ENCODE measurements at places on chromosomes 3 and 15. TPM values are rescaled to one million over a fixed set of nuclear protein-coding genes. Genes with fewer than 3 reads are reported as not detected.

Gene SLC38A3
- 3.1 TPM for total RNA-seq

Gene CCR5
- total RNA-seq, result not detected

GRCh38 chr3:85783291-85783690 lies 824.5 kb downstream of the CADM2 start:
- DNase-seq, result no peak

DNA sequence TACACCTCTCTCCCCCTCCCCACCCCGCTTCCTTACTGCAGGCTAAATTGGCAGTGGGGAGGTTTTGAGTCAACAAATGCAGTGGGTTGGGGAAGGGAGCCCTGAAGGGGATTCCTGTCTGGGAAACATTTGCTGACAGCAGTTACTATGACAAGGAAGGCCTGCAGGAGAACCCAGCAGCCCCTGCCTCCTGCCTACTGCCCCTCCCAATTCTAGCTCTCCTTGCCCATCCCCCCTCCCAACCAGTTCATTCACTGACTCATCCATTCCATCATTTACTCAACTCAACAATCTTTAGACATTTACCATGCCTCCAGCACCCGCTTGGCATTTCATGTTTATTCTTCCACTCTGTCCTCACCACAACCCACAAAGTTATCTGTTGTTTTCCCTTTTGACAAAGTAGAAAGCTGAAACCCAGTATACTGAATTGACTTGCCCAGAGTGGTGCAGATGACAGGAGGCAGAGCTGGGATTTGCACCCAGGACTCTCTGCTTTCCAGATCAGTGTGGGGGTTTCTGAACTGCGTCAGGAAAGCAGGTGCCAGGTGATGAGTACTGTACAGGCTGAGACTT lies 75.0 kb downstream of the MAGEF1 start:
- no peak for DNase-seq

- DNase-seq, result no peak
These were observed 72.5 kb downstream of the UMPS start for GRCh38 chr3:124802702-124803101.

DNA sequence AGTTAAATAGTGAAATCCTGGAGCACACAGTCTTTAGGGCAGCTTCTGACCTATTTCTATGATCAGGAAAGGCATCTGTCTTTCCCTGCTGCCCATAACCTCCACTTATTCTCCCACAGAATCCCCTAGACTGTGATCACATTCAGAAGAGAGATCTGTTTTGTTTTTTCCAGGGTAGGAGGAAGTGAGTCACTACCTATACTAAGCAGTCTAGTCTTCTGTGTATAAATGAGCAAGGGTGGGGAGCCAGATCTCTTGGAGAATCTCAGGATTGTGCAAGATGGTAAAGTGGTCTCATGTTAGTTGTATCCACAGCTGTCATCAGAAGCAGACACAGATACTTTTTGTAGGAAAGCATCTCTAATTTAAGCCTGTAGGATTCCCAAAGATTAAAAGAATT lies 11.8 kb upstream of the FBXO22 start:
- DNase-seq, result no peak

Measured in HCT116 (cell line).